ENCODE measurements at places on chromosomes 11 and 22. TPM values are rescaled to one million over a fixed set of nuclear protein-coding genes. Genes with fewer than 3 reads are reported as not detected.

Gene TSPAN18
- total RNA-seq: 7.4 TPM

Gene CDCA5
- 67.0 TPM for total RNA-seq

Gene PRG3
- not detected for total RNA-seq

Gene SPDYC
- total RNA-seq: not detected

Gene C22orf15
- total RNA-seq: not detected

Gene GLB1L3
- total RNA-seq: not detected

Gene NPTXR
- 12.8 TPM for total RNA-seq

Gene GGTLC3
- total RNA-seq: not detected

Gene TMEM86A
- total RNA-seq: 0.25 TPM
